ENCODE measurements at places on chromosomes 1 and 21.

GRCh38 chr1:197933647-197934046, 16.5 kb downstream of the LHX9 start:
- no peak for DNase-seq

DNA sequence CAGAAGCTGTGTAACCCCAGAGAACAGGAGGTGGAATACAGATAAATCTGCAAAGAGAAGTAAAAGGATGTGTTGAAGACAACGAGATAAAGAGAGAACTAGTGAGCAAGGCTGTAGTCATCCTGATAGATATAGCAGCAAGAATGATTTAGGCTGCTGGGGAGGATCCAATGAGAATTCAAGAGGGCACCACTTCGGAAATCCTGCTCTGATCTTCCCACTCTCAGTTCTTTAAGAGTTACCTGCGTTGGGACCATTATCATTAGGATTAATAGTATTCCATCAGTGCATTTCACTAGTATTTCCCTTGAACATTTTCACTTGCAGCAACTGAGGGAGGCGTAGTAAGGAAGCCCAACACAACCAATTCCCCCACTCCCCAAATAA, at the start of gene BRINP3:
BRINP3 (minus strand) TSS at position 103 of the 387 bp plus-strand sequence.
- DNase-seq: no peak

- no peak for DNase-seq
These were observed 32.9 kb upstream of the ATP2B4 start for GRCh38 chr1:203593723-203594122.

DNA sequence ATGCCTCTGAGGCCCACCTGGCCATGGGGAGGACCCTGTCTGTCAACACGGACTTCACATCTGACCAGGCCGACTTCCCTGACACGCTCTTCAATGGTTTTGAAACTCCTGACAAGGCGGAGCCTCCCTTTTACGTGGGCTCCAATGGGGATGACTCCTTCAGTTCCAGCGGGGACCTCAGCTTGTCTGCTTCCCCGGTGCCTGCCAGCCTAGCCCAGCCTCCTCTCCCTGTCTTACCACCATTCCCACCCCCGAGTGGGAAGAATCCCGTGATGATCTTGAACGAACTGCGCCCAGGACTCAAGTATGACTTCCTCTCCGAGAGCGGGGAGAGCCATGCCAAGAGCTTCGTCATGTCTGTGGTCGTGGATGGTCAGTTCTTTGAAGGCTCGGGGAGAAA, 101.8 kb downstream of the ADARB1 start:
- no peak for DNase-seq

GRCh38 chr1:206041640-206042039, 11.3 kb upstream of the RHEX start:
- peak; percentile 21 for DNase-seq

DNA sequence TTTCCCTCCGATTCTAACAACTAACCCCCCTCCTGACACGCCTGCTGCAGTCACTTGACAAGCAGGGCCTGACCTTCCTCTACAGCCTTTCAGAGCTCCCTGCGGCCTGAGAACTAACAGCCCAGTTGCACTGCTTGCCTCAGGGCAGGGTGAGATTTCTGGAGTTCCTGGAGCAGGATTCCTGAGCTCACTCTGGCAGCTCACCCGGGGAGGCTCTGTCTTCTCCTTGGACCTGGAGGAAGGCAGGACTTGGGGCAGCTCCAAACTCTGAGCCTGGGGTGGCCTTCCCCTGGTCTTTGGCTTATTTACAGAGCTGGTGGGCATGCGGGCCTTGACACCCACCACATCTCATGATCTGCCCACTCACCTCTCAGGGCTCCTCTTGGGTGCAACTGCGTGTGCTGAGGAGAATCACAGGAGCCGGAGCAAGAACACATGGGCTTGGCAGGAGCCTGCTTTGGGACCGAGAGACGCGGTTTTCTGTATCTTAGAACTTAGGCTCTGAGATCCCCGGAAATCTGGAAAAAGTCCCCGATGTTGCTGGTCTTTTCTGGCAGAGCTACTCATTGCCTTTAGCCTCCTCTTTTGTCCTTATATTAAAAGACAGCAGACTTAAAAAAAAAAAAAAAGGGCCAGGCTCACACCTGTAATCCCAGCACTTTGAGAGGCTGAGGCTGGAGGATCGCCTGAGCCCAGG, 13.1 kb upstream of the SLC25A34 start:
- DNase-seq: no peak

GRCh38 chr1:245600658-245601057, 445.9 kb downstream of the KIF26B start:
- no peak for DNase-seq

GRCh38 chr1:154095456-154096060, 59.3 kb downstream of the NUP210L start:
- DNase-seq: no peak

DNA sequence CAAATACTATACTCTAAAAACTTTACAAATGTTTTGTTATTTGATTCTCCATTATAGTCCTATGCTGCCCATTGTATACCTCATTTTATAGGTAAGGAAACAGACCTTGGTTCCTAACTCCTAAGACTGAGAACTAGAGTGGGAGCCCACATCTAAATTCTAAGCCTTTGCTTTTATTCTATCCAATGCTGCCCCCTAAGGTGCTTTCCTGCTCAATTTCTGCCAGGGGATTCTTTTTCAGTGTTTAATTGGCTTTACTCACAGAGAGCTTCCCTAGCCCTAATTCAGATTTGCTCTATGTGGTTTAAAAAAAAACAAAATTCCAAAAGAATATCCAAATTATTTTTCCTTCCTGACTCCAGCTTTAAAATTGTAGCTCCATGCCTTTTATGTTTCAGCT, 64.5 kb downstream of the KIF14 start:
- no peak for DNase-seq

DNA sequence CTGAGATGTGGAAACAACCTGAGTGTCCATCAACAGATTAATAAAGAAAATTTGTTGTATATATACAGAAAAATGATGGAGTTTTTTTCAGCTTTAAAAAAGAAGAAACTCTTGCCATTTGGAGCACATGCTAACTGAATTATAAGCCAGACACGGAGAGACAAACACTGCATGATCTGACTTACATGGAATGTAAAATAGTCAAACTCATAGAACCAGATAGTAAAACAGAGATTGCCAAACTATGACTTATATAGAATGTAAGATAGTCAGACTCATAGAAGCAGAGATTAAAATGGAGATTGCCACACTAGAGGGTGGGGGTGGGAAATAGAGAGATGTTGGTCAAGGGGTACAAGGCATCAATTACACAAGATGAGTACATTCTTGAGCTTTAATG, 1786.6 kb downstream of the PLA2G4A start:
- no peak for DNase-seq

- no peak for DNase-seq
These were observed 21.6 kb downstream of the LDLRAP1 start for GRCh38 chr1:25564777-25565574.

GRCh38 chr1:214454569-214455396, 96.6 kb downstream of the PTPN14 start:
- DNase-seq: no peak

DNA sequence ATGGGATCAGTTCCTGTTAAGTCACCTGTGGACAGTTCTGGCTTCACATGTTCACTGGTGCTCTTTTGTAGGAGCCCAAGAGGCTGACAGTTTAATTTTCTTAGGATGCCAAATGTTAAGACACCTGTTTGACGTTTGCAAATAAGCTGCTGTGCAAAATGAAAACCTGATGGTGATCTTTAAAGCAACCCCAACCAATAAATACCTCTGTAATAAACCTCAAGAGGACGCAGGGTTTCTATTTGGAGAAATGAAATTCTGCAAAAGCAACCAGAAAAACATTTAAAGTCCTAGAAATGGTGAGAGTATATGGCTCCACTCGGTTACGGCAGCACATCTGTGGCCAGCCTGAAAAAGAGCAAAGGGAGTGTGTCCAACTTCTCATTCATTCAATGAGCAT, 5.7 kb upstream of the RHEX start:
- no peak for DNase-seq

- no peak for DNase-seq
These were observed 9.5 kb upstream of the C1orf174 start for GRCh38 chr1:3909615-3910014.

DNA sequence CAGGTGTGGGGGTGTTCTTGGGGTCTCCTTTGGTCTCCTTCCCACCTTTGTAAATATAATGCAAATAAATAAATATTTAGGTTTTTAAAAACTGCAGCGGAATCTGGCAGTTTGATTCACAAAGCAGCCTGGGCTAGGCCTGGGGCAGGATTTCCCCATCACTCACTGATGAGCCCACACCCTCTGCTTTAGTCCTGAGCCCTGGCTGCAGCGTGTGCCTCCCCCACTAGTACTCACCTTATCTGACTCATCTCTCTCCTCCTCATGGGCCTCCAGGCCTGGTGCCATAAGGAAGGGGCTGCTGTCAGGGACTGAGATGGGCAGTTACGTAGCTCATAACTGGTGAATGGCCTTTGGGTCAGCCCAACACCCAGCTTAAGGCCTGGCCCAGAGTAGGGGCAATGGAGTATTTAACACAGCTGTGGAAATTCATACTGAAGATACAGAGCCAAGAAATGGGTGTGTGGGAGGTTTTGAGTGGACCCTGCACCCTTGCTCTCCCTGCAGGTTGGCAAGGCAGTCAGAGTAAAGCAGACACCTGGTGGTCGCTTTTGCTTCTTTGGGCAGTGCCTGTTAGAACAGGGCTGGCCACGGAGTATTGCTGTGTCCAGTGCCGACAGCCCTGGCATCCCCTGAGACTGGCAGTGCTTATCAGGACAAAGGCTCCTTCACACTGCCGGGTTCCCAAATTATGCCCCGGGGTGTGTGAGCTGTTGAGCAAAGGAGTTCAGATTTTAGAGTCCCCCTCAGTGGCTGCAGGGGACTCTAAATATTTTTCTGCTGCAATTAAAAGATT, 39.7 kb downstream of the AZIN2 start:
- DNase-seq: no peak

DNA sequence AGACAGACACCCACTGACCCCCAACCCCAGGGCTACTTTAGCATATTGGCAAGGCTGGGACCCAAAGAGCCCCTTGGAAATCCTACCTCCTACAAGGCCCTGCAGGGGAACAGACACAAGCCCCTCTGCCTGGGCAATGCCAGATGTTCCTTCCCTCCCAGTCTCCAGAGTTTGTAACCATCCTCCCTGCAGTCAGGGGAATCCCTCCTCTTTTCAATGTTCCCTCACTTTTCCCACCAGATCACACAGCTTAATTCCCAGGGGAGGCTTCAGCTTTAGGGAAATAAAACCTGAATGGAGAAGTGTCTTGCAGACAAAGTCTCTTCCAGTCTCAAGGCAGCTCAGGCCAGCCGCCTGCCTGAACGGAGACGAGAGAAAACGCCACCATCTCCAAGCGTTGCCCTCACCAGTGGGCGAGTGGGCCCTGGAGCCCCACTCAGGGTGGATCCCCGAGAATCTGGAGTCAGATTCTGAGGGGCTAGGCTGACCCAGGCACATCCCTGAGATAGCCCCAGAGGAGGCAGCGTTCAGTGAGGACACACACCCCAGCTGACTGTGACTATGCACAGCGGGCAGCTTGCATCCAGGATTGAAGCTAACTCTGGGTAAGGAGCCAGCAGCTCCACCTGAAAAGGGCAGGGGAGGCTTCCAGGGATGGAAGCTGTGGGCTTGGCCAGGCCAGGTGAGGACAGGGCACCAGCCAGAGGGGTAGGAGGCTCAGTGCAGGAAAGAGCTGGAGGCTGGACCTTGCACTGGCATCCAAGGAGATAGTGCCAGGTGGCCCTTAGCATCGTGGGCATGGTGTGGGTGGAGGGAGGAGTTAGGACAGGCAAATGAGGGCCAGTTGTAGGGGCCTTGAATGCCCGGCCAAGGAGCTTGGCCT, 44.0 kb upstream of the ZC3H12A start:
- no peak for DNase-seq

DNA sequence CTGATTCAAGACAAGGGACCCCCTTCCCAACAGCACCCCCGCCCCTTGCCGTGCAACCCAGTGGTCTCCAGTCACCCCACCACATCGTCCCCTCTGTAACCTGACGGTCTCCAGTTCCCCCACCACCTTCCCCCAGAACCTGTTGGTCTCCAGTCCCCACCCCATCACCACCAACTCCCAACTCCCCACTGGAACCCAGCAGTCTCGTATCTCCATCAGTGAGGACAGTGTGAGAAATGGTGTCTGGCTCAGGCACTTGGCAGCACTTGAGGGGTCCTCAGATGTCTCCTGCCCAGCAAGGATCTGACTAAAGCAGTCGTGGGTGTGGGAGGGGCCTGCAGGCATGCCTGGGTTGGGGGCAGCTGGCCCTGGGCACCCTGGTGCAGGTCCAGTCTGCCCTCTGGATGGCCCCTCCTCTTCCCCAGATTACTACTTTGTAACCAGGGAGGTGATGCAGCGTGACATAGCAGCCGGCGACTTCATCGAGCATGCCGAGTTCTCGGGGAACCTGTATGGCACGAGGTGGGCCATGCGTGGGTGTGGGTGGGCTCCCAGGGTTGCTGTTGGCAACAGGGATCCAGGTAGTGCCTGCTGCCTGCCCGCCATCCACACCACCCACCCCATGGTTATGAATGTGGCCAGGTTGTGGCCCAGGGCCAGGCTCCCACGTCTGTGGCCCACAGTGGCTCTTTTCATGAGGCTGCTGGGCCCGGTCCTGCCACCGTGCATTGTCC, 3.1 kb upstream of the GJC2 start:
- no peak for DNase-seq

GRCh38 chr21:20257052-20257740, 741.0 kb upstream of the NCAM2 start:
- DNase-seq: no peak
